Chondrocyte (in vitro differentiated cells): ENCODE measurements at places on chromosomes 2 and 18. TPM values are rescaled to one million over a fixed set of nuclear protein-coding genes. Genes with fewer than 3 reads are reported as not detected.

GRCh38 chr2:210288408-210288807 is 26.6 kb downstream of the MYL1 start:
- no peak overlapping the region for H3K27ac ChIP-seq
- H3K4me3 ChIP-seq = no peak overlapping the region
- peaks cover 13% of the 10 kb centered on the region for H3K27me3 ChIP-seq

GRCh38 chr2:27717070-27717795 is 53.5 kb downstream of the SLC4A1AP start:
- H3K27me3 ChIP-seq = no peaks in the 10 kb centered on the region
- peak overlapping the region; percentile 34 for H3K4me3 ChIP-seq
- H3K27ac ChIP-seq = peak overlapping the region; percentile 15

- no peaks in the 10 kb centered on the region for H3K4me1 ChIP-seq
- peaks cover 20% of the 10 kb centered on the region for H3K27me3 ChIP-seq
- H3K36me3 ChIP-seq = no peaks in the 10 kb centered on the region
- no peak for DNase-seq
- H3K27ac ChIP-seq = no peak overlapping the region
These were observed 476.3 kb downstream of the TRIB2 start for GRCh38 chr2:13193075-13193474.

SETBP1 gene
- total RNA-seq = 28.8 to 44.5 TPM (median 29.3 TPM) in 3 replicates

TSGA10 gene
- total RNA-seq = 2.3 to 4.0 TPM (median 3.3 TPM) in 3 replicates

C2orf81 gene
- total RNA-seq = 1.3 to 3.4 TPM (median 1.5 TPM) in 3 replicates

DNA sequence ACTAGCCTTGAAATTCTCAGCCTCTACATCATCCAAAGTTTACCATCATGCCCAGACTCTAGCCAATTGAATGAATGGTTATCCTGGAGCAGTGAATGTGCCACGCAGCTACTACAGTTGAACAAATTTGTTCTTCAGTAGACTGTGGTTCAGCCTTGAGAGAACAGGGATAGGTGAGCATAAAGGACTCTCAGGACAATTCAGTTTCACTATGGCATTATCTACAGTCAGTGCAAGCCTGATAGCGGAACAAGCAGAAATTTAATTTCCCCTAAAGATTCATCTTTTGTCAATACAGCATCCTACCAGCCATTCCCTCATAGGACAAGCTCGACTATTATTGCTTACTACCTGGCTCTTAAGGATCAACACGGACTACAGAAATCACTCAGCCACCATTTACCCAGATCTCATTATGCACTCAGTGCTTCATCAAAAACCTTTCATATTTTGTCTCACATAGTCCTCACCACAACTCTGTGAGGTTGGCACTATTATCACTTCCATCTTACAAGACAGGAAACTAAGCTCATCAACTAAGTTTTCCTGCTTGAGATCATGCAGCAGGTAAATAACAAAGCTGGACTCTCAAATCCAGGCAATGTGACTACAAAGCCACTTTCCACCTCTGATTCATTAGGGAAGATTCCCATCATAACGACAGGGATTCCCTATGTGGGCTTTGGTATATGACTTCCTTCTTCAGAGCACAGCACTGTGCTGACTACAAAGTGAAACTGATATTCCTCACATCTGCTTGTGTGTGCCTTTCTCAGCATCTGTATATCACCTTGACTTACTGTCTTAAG is 181.5 kb upstream of the ACVR2A start:
- no peak for DNase-seq
- H3K27me3 ChIP-seq = peaks cover 6% of the 10 kb centered on the region
- H3K27ac ChIP-seq = no peak overlapping the region
- no peaks in the 10 kb centered on the region for H3K36me3 ChIP-seq

METTL8 gene
- 24.0 to 30.4 TPM (median 25.7 TPM) in 3 replicates for total RNA-seq

- no peak for DNase-seq
- H3K27ac ChIP-seq = peak overlapping the region; percentile 99
- H3K4me1 ChIP-seq = peaks cover 35% of the 10 kb centered on the region
- no peaks in the 10 kb centered on the region for H3K36me3 ChIP-seq
These were observed 1.2 kb upstream of the CLASP1 start for GRCh38 chr2:121650315-121650930.

MFF gene
- 64.7 to 76.0 TPM (median 66.8 TPM) in 3 replicates for total RNA-seq

GRCh38 chr2:177464549-177464948 is 72.0 kb downstream of the AGPS start:
- no peak overlapping the region for H3K4me3 ChIP-seq
- H3K36me3 ChIP-seq = peaks cover 2% of the 10 kb centered on the region
- peak overlapping the region; percentile 76 for H3K27ac ChIP-seq
- no peaks in the 10 kb centered on the region for H3K27me3 ChIP-seq
- no peak for DNase-seq
- H3K4me1 ChIP-seq = peaks cover 21% of the 10 kb centered on the region

SPATA3 gene
- not detected in 3 replicates for total RNA-seq

- H3K4me1 ChIP-seq = peaks cover 78% of the 10 kb centered on the region
- H3K4me3 ChIP-seq = no peak overlapping the region
- DNase-seq = no peak
- H3K36me3 ChIP-seq = no peaks in the 10 kb centered on the region
- no peaks in the 10 kb centered on the region for H3K27me3 ChIP-seq
These were observed 31.2 kb upstream of the ROCK2 start for GRCh38 chr2:11375689-11376027.

GRCh38 chr18:13439461-13439860 is 220.9 kb downstream of the LDLRAD4 start:
- peaks cover 2% of the 10 kb centered on the region for H3K36me3 ChIP-seq
- H3K27ac ChIP-seq = peak overlapping the region; percentile 33
- peaks cover 72% of the 10 kb centered on the region for H3K4me1 ChIP-seq
- no peaks in the 10 kb centered on the region for H3K27me3 ChIP-seq
- no peak for DNase-seq
- no peak overlapping the region for H3K4me3 ChIP-seq

DNA sequence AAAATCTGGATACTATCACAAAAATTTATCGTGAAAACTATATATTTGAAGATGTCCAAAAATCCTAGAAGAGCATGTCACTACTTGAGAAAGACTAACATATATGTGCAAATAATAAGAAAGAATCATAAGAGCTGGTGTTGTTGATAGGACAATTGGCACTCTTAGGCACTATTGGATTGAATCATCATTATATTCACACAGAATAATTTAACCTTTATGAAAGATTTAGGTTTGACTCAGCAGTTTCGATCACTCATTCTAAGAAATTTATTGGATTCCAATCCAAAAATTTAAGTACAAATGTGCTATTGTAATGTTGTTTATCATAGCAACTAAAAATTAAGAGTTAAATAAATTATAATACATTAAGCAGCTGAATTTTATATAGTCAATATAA is 503.6 kb downstream of the SPAG16 start:
- no peaks in the 10 kb centered on the region for H3K4me1 ChIP-seq
- no peak overlapping the region for H3K4me3 ChIP-seq
- H3K36me3 ChIP-seq = no peaks in the 10 kb centered on the region
- H3K27me3 ChIP-seq = no peaks in the 10 kb centered on the region

- no peak for DNase-seq
- H3K4me3 ChIP-seq = no peak overlapping the region
- peaks cover 12% of the 10 kb centered on the region for H3K27me3 ChIP-seq
- no peaks in the 10 kb centered on the region for H3K36me3 ChIP-seq
- no peak overlapping the region for H3K27ac ChIP-seq
- peaks cover 7% of the 10 kb centered on the region for H3K4me1 ChIP-seq
These were observed 34.9 kb upstream of the CTDP1 start for GRCh38 chr18:79644666-79645057.

DNA sequence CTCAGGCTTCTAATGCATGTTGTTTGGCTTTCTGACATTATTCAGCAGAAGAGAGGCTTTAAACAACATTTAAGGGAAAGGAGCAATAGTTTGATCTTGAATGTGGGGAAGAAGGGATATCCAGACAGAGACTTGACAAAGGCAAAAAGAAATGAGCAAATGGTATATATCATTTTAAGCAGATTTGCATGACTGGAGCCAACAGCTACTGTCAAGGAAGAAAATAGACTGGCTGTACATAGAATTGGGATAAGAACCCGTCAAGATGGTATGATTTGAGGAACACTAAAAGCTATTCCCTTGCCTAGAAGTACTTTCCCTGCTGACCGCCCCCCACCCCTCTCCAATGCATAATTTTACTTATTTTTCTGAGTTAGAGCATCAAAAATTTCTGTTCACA is 174.5 kb downstream of the RIT2 start:
- no peak overlapping the region for H3K27ac ChIP-seq
- H3K36me3 ChIP-seq = no peaks in the 10 kb centered on the region
- no peaks in the 10 kb centered on the region for H3K4me1 ChIP-seq
- DNase-seq = no peak
- H3K4me3 ChIP-seq = no peak overlapping the region
- H3K27me3 ChIP-seq = no peaks in the 10 kb centered on the region

DNA sequence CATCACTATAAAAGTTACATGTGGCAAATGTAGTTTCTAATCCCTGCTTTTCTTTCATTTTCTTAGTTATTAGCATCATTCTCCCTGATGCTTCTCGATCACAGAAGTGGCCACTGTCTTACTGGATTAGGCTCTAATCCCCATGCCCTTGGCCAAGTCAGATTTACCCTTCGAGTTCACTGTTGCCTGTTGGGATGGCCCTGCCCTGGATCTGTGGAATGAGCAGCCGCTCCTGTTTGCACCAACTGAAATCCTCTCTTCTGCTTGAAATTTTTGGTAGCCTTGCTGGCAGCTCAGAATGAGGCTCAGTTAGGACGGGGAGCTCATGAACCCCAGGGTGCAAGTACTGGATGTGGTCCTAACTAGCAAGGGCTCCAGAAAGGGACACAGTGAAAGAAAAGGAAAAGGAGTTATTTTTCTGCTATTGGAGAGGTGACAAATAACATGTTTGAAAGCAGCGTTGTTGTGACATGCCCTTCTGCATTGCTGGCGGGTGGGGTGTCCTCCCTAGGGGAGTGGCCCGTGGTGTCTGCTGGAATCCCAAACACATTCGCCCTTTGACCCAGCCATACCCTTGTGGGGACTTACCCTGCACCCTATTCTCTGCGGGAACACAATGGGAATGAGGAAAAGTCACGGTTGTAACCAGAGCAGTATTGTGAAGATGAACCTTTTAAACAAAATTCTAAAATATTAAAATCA is 34.5 kb downstream of the RBFA start:
- peaks cover 18% of the 10 kb centered on the region for H3K4me1 ChIP-seq
- H3K36me3 ChIP-seq = no peaks in the 10 kb centered on the region
- no peak overlapping the region for H3K4me3 ChIP-seq
- H3K27ac ChIP-seq = peak overlapping the region; percentile 80
- H3K27me3 ChIP-seq = no peaks in the 10 kb centered on the region
